Hepatocyte (in vitro differentiated cells): ENCODE measurements at places on chromosomes 5 and 9. TPM values are rescaled to one million over a fixed set of nuclear protein-coding genes. Genes with fewer than 3 reads are reported as not detected.

The TYRP1 gene
- 6.4 and 6.5 TPM in 2 replicates for total RNA-seq

The PTGES2 gene
- total RNA-seq: 29.4 and 36.5 TPM in 2 replicates

The PLPP7 gene
- 0.20 TPM in 1 of 2 replicates, not detected in the other for total RNA-seq

GRCh38 chr9:18437315-18438201 is 36.4 kb upstream of the ADAMTSL1 start:
- peak overlapping the region; percentile 36 for H3K4me3 ChIP-seq
- peak; percentile 39 for DNase-seq
- peaks cover 17% of the 10 kb centered on the region for H3K4me1 ChIP-seq
- no peaks in the 10 kb centered on the region for H3K36me3 ChIP-seq
- peak overlapping the region; percentile 86 for H3K27ac ChIP-seq
- H3K27me3 ChIP-seq: no peaks in the 10 kb centered on the region

GRCh38 chr9:128246471-128246870 is 29.3 kb downstream of the GOLGA2 start:
- no peak overlapping the region for H3K4me3 ChIP-seq
- no peaks in the 10 kb centered on the region for H3K36me3 ChIP-seq
- peak overlapping the region; percentile 96 for H3K27ac ChIP-seq
- H3K27me3 ChIP-seq: no peaks in the 10 kb centered on the region
- no peak for DNase-seq
- peaks cover 30% of the 10 kb centered on the region for H3K4me1 ChIP-seq

- DNase-seq: no peak
- peaks cover 7% of the 10 kb centered on the region for H3K27me3 ChIP-seq
- no peak overlapping the region for H3K27ac ChIP-seq
- H3K4me3 ChIP-seq: no peak overlapping the region
- no peaks in the 10 kb centered on the region for H3K4me1 ChIP-seq
- no peaks in the 10 kb centered on the region for H3K36me3 ChIP-seq
Measured at GRCh38 chr5:136228136-136228757, 35.3 kb upstream of the SMIM32 start.

DNA sequence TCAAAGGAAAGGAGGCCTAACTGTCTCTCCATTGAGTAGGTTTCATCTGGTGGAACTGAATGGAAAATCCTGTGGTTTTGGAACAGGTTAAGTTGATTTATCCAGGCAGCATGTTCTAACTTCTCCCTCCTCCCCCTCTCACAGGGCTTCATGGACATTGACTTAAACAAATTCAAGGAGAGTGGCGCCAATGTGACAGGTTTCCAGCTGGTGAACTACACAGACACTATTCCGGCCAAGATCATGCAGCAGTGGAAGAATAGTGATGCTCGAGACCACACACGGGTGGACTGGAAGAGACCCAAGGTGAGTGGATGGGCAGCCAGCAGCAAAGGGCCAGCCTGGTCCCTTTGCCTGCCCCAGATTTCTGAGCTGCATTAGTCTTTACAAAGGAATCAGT is 183.9 kb downstream of the GRIA1 start:
- no peak overlapping the region for H3K27ac ChIP-seq
- no peaks in the 10 kb centered on the region for H3K4me1 ChIP-seq
- no peak overlapping the region for H3K4me3 ChIP-seq
- no peaks in the 10 kb centered on the region for H3K27me3 ChIP-seq
- no peak for DNase-seq

GRCh38 chr9:1273859-1274258 is 223.7 kb downstream of the DMRT2 start:
- H3K4me1 ChIP-seq: no peaks in the 10 kb centered on the region
- DNase-seq: no peak
- H3K4me3 ChIP-seq: no peak overlapping the region

GRCh38 chr9:122477346-122477745 is 380 bp downstream of the OR1J1 start:
- no peaks in the 10 kb centered on the region for H3K27me3 ChIP-seq
- no peaks in the 10 kb centered on the region for H3K36me3 ChIP-seq
- no peak overlapping the region for H3K27ac ChIP-seq

- no peak overlapping the region for H3K27ac ChIP-seq
- H3K36me3 ChIP-seq: no peaks in the 10 kb centered on the region
- H3K27me3 ChIP-seq: no peaks in the 10 kb centered on the region
- no peak overlapping the region for H3K4me3 ChIP-seq
- no peak for DNase-seq
- no peaks in the 10 kb centered on the region for H3K4me1 ChIP-seq
Measured at GRCh38 chr5:126274076-126274762, 149.0 kb upstream of the GRAMD2B start.
